ENCODE measurements at places on chromosomes 6 and 20.

GRCh38 chr6:69827276-69827893 lies 30.6 kb upstream of the LMBRD1 start:
- DNase-seq = no peak

- no peak for DNase-seq
Observed at GRCh38 chr20:58627212-58628072, 23.6 kb upstream of the STX16 start.

DNA sequence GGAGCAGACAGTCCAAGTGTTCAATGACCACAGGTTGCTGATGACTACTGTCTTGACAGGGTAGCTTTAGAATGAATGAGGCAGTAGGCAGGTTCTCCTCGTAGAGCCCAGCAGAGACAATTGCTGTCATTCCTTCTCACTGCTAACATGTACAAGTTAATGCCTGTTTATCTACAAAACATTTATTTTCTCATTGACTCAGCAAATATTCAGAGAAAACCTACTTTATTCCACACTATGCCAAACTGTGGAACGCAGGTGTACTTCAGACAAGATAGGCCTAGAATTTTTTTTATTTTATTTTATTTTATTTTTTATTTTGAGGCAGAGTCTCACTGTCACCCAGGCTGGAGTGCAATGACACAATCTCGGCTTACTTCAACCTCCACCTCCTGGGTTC lies 50.8 kb downstream of the ARHGAP18 start:
- DNase-seq = no peak

DNA sequence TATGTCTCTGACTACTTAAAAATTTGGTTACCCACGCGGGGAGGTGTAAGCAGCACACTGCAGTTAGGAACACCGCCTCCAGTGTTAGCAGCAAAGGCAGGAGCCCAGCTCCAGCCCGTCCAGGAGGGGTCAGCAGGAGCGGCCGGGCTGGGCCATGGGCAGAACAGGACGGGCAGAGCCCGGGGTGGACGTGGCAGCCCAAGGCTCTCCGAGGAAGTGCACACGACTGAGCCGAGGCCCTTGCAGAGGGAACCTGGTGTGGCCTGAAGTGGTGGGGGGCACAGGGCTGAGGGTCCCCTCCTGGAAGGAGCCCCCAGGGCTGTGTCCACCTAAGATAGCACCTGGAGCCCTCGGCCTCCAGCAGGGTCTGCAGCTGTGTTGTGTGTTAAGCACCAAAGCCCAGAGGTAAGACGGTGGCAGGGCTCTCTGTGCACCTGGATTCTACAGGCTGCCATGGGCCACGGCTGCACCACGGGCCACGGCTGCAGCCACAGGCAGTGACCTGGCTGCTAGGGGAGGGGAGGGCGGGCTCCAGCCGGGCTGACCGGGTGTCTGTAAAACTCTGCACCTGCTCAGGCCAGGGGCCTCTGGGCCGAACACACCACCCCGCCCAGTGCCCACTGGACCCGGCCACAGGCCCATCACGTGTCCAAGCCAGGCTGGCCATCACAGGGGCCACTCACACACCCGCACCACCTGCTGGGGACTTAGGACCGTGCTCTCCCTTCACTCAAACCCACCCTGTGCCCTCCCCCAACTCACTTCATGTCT lies 6.6 kb downstream of the SLC2A4RG start:
- DNase-seq = no peak

DNA sequence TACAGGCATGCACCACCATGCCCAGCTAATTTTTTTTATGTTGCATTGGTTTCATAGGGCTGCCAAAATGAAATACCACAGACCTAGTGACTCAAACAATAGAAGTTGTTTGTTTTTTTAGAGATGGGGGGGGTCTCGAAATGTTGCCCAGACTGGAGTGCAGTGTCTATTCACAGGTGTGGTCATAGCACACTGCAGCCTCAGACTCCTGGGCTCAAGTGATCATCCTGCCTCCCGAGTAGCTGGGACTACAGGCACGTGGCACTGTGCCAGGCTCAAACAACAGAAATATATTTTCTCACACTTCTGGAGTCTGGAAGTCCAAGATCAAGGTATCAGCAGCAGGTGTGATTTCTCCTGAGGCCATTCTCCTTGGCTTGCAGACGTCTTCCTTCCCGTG lies 6.6 kb upstream of the SLC16A10 start:
- no peak for DNase-seq

GRCh38 chr6:43884652-43885022 lies 114.6 kb downstream of the VEGFA start:
- no peak for DNase-seq

GRCh38 chr20:47680804-47681529 lies 104.3 kb downstream of the SULF2 start:
- DNase-seq = no peak

- peak; percentile 31 for DNase-seq
Observed at GRCh38 chr20:47456952-47457724, 44.5 kb upstream of the NCOA3 start.

GRCh38 chr6:141988327-141988726 lies 144.4 kb upstream of the GJE1 start:
- DNase-seq = no peak

- DNase-seq = no peak
Observed at GRCh38 chr20:7859356-7859802, 80.9 kb downstream of the HAO1 start.

DNA sequence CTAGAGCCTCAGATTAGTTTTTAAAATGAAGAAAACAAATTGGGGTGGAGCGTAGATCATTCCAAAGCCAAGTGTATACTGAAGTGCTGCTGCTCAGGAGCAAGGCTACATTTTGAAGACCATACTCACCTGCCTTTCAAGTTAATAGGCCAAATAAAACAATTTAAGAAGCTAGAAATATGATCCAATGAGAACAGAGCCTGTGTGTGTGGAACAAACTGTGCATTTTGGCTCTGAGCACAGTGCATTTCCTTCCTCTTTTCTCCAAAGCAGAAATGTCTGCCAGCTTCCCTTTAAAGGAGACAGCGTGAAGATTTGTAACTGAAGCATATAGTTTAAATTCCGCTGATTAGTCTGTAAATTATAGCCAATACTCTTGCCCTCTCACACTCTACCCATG lies 3.2 kb upstream of the IFNGR1 start:
- DNase-seq = no peak

GRCh38 chr20:44780226-44780625 lies 30.1 kb downstream of the RIMS4 start:
- DNase-seq = no peak

- DNase-seq = no peak
Observed at GRCh38 chr20:40880729-40881109, 147.9 kb upstream of the TOP1 start.

DNA sequence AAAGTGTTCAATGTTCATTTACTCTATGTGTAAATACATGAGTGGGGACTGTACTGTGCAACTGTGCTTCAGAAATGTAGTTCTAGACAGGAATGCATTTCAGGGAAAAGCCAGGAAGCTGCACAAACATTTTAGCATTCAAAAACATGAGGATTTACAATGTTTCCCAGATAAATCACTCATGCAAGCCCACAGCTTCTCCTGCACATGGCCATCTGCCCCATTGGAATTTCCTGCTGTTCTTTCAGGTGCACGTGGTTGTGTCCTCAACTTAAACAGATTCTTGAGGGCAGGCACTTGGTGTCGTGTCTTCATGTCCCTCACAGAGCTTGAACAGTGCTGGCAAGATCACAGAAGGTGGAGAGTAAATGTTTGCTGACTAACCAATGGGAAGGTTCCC lies 101.5 kb downstream of the UNC5CL start:
- no peak for DNase-seq

GRCh38 chr6:137226697-137227096 lies 7.5 kb upstream of the IFNGR1 start:
- no peak for DNase-seq

DNA sequence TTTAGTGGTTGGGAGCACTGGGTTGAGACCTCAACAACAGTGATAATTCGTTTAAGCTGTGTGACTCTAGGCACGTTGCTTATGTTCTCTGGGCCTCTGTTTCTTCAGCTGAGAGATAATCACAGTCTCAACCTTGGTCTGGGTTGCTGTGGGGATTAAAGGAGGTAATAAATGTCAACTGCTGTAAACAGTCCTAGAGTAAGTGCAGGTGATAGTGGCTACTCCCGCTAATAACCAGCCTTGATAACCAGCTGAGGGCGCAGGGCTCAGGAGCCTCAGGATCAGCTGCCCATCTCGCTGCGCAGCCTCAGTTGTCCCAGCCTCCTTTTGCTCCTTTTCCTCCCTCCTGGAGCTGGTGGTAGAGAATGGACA lies 58.0 kb downstream of the JARID2 start:
- DNase-seq = no peak

DNA sequence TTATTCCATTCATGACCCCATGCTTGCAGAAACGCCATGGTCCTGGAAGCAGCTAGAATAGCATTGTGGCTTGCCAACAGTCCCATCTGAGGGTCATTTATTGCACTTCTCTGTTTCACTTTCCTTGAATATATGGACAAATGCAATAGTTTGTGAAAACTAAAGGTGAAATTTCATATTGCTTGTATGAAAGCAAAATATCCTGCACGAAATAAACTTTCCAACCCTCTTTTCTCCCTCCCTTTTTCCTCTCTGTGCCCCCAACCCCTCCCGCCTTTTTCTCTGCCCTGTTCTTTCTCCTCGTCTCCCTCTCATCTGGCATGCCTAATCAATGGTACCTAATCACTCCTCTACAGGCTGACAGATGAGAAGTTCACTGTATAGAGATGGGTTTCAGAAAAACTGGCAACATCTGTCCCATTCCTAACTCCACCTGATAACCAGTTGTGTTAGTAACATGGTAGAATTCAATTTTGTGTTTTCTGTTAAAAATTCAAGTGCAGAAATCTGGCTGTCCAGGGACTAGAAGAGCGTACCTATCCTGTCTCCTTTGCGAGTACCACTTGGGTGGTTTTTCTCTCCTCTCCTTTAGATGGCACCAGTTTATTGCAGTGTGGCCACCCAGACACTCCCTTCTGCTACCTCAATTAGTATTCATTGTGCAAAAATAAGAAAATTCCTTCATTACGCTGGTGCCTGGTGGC lies 198.6 kb downstream of the FOXA2 start:
- no peak for DNase-seq

GRCh38 chr20:50595988-50596693 lies 86.0 kb downstream of the PTPN1 start:
- DNase-seq = no peak

GRCh38 chr20:50259705-50260478 lies 69.3 kb downstream of the CEBPB start:
- no peak for DNase-seq

DNA sequence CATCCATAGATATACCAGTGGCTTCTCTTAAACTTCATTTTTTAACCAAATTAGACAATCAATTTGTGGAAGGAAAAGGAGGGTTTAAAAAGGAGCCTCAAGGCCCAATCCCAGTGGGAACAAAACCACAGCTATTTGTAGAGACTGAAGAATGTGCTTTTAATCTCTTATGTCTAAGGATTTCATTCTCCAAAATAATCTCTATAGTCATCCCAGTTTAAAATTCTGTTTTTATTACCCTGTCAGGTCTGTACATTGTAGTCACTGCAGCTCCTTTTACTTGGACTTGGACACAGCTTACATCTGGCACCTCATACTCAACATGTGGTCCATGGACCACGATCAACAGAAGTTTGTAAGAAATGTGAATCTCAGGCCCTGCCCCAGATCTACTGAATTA lies 152.1 kb upstream of the STMND1 start:
- no peak for DNase-seq

GRCh38 chr6:133833949-133834359 lies 55.0 kb upstream of the TCF21 start:
- DNase-seq = no peak

- DNase-seq = no peak
Observed at GRCh38 chr20:53613748-53614147, 20.1 kb upstream of the ZNF217 start.

- DNase-seq = no peak
Observed at GRCh38 chr6:150373260-150373701, 4.5 kb downstream of the IYD start.

DNA sequence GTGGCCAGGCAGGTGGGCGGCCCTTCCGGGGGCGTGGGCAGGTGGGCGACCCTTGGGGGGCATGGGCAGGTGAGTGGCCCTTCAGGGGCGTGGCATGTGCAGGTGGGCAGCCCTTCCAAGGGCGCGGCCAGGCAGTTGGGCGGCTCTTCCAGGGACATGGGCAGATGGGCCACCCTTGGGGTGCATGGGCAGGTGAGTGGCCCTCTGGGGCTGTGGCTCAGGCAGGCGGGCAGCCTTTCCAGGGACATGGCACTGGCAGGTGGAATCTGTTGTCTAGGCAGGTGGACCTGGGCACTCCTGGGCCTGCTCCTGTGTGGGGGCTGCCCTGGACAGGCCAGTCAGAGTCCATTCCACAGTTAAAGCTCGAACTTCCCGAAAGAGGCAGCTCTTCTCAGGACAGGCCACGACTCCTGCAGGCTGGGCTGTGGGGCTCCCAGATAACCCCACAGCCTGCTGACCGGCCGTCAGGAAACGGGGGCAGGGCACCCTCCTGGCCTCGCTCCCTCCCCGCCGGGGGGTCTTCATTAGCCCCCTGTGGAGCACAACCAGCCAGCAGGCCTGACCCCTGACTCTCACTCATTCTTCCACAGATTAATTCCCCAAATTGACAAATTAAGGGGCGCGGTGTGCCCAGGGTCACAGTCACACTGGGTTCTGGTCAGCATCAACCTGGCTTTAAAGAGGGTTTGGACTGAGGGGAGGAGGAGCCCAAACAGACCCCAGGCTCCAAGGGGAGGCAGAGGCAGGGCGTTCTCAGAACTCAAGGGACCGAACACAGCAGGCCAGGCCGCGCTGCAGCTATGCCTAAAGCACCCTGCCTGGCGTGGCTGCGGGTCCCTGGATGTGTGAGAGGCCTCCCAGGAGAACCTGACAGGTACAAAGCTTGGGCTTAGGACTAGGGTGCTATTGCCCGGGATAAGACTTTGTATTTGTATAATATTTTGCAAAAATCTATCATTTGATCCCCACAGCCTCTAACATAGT lies 130.0 kb downstream of the DLL1 start:
- no peak for DNase-seq

- no peak for DNase-seq
Observed at GRCh38 chr6:22222469-22222868, 74.4 kb downstream of the PRL start.

DNA sequence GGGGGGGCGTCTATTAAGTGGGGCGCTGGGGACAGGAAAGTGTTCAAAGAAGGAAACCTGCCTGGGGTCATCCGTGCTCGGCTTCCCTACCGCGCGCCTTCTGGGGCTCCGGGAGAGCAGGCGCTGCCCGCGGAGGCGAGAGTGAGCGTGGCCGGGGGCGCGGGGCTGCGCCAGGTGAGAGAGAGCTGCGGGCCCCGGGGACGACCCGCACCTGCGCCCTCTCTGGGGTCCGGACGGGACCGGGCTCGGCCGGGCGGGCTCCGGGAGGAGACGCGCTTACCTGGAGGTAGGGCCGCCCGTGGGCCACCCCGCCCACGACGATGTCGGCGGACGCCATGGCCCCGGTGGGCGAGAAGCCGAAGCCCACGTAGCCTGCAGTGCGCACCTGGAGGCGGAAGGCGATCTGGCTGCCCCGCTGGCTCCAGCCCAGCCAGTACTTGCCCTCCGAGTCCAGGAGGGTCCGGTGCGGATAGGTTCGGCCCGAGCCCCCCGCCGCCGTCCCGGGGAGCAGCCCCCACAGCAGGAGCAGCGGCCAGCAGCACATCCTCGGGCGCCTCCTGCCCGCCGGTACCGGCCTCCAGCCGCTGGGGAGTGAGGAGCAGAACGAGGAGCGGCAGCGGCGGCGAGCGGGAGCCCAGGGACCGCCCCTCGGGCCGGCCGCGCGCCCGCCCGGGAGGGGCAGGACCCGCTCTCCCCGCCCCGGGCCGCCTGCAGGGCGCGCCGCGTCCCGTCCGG lies at the start of gene MOXD1:
Gene MOXD1 (minus strand): TSS at position 593 of the 735 bp plus-strand sequence. CDS start 49 bp downstream, at position 544.
- DNase-seq = no peak

- DNase-seq = no peak
Observed at GRCh38 chr6:138426500-138427123, 22.6 kb downstream of the HEBP2 start.

- no peak for DNase-seq
Observed at GRCh38 chr6:124057461-124057860, 253.8 kb downstream of the NKAIN2 start.

Measured in activated naive CD4-positive, alpha-beta T cell treated with anti-CD3 and anti-CD28 coated beads, Interleukin-2, amount 50 U/mL, for 72 hours (primary cell).